Fibroblast of skin of left quadriceps (primary cell): ENCODE measurements at places on chromosomes 7 and 10.

DNA sequence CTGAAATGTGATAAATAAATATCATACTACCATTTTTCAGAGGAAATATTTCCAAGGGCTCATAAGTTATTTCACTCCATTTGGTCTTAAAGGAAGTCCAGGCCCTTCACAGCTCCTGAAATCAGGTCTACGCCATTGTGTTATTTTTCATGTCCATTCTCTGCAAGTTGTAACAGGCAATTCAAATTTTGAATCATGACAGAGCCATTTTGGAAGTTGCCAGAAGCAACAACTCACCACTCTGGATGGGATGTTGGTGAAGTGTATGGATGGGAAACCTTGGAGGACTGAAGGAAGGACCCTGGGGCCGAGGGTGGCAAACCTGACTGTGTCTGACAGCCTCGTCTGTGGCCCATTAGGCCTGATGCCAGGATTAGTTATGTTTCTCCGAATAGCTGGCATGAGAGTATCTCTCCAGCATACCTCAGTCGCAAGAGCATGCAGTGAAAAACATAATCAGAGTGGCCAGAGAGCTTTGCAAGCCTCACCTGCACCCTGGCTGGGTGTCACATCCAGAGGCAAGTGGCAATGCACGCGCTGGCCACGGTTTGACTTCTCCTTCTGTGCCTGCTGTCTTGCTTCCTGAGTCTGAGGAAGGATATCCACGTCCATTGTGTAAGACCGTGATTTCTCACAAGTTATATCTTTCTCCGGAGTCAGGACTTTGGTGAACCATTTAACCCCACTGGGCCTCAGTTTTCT, 87.1 kb downstream of the NRP1 start:
- no peak for DNase-seq

- DNase-seq, result no peak
These were observed 219.3 kb upstream of the TAC1 start for GRCh38 chr7:97512441-97513207.

DNA sequence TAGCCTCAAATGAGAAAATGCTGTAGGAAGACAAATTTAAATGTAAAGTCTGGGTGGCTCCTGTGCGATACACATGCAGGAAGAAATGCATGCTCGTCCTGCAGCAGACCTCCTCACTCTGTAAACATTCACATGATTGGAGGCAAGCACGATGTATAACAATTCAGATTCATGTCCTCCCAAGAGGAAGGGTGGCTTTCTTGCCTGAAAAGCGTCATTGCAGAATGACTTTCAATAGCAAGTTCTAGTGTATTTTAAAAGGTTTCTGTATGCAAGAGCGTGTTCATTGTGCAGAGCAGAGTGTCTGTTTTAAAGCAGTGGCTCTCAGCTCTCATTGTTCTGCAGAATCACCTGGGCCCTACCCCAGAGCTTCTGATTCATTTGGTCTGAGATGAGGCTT, 170.3 kb upstream of the CELF2 start:
- no peak for DNase-seq

GRCh38 chr7:81449105-81449504, 320.7 kb downstream of the HGF start:
- no peak for DNase-seq

GRCh38 chr10:71717551-71717951, 2.0 kb downstream of the C10orf105 start:
- no peak for DNase-seq

- no peak for DNase-seq
These were observed 10.3 kb downstream of the SP8 start for GRCh38 chr7:20776214-20776911.

DNA sequence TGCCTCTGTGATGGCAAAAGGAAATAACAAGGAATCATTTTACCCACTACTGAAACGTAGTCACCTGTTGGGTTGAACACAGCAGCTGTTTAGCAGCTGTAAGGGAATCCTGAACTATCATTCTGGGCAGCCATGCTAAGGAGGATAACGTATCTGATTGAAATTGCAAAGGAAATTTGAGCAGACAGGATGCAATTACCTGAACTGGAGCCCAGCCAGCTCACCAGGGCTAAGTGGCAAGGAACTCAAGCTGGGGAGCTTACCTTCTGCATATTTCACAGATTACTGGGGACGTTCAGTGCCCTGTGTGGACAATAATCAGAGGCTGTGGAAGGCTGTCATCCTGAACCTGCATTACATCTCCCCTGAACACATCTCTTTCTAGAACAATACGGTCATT, 650.5 kb downstream of the SORCS3 start:
- no peak for DNase-seq

DNA sequence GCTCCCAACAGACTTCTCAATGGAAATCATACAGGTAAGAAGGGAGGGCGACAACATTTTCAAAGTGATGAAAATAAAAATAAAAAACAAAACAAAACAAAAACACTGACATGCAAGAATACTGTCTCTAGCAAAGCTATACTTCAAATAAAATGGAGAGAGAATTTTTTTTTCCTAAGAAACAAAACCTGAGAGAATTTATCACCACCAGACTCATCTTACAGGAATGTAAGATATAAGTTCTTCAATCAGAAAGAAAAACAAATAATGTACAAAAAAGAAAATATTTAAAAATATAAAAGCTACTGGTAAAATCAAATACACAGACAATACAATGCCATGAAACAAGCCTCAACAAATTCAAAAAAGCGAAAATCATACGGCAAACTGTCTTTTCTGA, 113.2 kb downstream of the NRBF2 start:
- DNase-seq, result no peak

- no peak for DNase-seq
These were observed 34.5 kb upstream of the SKAP2 start for GRCh38 chr7:26898891-26899290.

- no peak for DNase-seq
These were observed 13.8 kb upstream of the TECPR1 start for GRCh38 chr7:98265841-98266271.

DNA sequence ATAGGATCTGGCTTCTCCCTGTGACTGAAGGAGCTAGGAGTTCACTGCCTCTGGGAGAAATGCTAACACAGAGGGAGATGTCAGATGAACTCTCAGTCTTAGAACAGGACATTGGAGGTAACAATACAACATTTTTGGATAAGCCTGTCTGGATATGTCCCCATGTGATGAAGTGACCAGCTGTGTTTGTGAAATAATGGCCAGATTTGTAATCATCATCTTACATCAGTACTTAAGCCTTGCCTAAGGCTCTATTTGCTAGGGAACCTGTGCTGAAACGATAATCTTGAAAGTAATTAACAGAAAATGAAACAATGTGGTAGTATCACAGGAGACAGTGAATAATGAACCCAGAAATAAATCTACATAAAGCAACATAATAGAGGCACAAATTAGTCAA, 56.2 kb downstream of the CRPPA start:
- DNase-seq, result no peak

GRCh38 chr10:46556515-46557318, at the start of gene GPRIN2:
Gene GPRIN2, minus strand, starts transcription at chr10:46556658. Its CDS starts 5,922 bp downstream, at chr10:46550736.
- DNase-seq, result no peak

GRCh38 chr7:100023526-100023925, 8.1 kb downstream of the ZKSCAN1 start:
- DNase-seq, result no peak

DNA sequence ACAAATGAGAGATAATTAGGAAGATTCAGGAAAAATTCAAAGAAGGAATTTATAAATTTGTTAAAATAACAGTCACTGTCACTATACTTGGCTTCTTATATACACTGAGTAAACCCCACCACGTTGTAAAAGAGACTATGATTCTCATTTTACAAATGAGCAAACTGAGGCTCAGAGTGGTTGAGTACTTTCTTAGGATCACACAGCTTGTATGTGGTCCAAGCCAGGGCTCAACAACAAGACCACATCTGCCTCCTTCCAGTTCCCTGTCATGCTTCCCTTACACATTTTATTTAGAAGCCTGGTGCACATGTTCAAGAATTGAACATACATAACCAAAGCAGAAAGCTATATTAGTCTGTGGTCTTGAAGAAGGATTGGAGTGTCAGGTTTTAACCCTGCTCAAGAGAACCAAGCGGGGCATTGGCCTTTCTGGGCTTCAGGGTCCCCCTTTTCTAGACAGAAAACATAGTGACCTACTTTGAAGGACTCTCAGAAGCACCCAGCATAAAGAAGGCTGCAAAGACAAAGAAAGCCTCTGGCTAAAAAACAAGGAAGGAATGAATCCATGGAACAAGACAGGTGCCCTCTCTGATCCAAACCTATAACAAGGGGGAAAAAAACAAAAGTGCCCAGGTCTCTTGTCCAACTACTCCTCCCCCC, 846 bp downstream of the MRLN start:
- DNase-seq, result no peak

DNA sequence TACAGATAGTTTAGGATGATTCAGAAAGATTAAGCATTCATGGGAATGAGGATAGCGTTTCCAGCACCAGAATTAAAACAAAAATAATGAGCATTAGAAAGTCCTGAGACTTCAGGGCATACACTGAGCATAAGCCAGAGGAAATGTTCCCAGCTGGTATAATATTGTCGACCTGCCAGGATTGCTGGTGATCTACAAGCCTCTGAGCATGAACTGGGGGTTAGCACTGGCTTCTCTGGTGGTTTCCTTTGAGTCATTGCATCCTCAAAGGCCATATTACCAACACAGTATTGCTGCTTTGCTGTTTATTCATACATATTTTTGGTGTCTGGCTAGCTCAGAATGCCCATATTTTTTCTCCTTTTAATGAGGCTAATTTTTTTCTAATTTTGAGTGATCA, 10.7 kb upstream of the ATRNL1 start:
- DNase-seq, result peak; percentile 28

DNA sequence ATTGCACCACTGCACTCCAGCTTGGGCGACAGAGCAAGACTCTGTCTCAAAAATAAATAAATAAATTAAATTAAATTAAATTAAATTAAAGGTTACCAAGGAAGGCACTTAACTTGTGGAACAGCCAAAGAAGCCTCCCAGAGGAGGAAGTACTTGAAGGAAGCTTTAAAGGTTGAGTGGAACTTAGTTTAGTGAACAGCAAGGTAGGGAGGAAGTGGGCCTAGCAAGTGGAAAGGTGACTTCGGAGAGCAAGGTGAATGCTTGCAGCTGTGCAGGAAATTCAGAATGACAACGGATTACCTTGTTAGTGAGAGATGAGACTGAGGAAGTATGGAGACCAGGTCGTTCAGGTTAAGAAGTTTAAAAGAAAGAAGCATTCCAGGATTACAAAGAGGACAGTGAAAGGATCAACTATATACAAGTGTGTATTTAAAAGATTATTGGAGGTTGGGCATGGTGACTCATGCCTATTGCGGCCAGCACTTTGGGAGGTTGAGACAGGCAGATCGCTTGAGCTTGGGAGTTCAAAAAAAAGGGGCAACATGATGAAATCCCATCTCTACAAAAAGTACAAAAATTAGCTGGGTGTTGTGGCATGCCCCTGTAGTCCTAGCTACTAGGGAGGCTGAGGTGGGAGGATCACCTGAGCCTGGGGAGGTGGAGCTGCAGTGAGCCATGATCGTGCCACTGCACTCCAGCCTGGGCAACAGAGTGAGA, 12.8 kb upstream of the RPEL1 start:
- no peak for DNase-seq

- DNase-seq, result no peak
These were observed 2.2 kb downstream of the EGFR start for GRCh38 chr7:55021053-55021452.

DNA sequence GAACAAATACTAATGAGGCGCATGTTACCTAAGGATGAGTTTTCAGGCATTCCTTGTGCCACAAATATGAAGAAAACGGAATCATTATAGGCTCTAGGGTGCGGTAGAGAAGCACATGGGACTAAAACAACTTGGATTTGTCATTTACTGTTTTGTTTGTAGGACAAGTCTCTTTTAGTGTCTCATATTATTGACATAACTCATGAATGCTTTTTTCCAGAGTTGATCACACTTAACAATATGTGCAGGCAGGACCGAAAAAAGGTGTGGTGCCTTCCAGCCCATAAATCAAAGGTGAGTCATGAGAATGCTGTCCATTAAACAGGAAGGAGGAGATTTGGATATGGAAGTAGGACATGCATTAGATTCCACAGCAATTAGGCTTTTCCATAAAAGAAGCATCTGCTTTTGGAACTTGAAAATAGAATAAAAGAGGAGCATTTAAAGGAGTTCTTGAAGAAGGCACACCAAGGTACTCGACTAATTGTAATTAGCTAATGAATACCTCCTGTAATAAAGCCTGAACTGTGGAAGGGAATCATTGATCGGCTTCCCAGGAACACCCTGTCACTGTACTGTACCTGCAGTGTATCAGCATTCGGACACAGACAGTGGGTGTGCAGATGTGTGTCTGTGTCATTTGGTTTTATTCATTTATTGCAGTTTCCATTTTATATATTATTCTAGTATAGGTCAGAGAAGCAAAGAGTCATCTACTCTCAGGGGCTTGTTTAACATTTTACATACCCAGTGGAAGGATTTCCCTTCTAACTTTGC, 119.7 kb upstream of the KLF14 start:
- DNase-seq, result peak; percentile 79

- DNase-seq, result no peak
These were observed 304.1 kb downstream of the PAXIP1 start for GRCh38 chr7:154698726-154699291.

DNA sequence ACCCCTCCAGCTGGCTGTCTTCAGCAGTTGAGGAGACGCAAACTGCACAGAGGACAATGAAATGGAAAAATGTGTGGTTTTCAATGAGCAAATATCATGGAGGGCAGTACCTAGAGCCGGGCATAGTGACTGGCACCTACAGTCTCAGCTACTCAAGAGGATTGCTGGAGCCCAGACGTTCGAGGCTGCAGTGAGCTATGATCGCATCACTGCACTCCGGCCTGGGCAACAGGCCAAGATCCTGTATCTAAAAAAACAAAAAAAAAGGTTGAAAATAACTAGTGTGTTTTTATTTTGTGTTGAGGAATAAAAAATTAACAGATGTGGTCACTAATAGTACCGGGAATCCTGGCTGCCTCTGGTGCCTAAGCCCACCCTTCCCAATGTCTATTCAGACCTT, 345.5 kb downstream of the GALNT17 start:
- no peak for DNase-seq

- no peak for DNase-seq
These were observed 60.9 kb upstream of the LANCL2 start for GRCh38 chr7:55304018-55304762.

DNA sequence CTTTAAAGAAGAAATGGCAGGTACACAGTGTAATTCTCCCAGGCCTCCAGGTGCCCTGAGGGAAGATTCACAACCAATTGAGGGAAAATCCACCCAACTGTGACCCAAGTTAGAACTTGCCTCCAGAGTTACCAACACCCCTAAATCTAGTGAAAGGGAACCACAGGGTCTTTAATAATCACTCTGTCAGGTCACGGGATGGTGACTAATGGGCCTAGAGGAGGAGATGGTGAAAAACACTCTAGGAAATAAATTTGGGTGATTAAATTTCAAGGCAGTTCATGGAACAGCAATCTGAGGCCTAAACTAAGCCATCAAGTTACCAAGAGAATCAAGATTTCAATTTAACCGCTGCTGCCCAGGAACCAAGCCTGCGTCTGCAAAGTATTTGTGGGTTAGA, 26.7 kb upstream of the SLF2 start:
- DNase-seq, result no peak

- DNase-seq, result no peak
These were observed 3.1 kb downstream of the STX1A start for GRCh38 chr7:73716318-73716890.
